ENCODE measurements at places on chromosomes 6 and 20.

DNA sequence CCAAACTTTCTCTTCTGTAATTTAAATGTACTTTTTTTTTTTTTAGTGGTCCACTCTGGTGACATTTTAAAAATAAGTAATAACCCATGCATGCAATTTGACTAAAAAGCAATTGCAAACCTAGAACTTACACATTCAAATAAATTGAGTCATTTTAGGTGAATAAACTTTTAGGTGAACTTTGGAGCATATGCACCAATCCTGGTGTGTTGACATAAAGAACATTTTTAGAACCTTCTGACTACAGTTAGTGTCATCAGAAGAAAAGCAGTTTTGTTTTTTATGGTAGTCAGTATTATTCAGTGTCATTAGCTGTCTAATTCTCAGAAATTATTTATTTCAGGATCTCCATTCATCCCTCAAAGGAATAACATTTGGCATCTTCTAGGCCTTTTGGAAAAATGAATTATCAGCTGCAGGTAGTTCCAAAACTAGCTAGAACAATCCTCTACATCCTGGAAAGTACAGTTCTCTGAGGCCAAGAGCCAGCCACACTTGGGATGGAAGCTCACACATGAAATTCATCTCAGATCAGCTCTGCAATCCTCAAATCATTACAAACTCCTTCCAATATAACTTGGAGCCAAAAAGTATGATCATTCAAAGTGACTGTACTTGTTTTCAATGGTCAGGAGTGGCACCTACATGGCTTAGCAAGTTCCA lies 38.5 kb upstream of the SIM1 start:
- DNase-seq: no peak

- no peak for DNase-seq
Observed at GRCh38 chr6:36739947-36740817, 42.6 kb downstream of the RAB44 start.

GRCh38 chr6:37459981-37460800 lies 27.2 kb downstream of the CMTR1 start:
- no peak for DNase-seq

DNA sequence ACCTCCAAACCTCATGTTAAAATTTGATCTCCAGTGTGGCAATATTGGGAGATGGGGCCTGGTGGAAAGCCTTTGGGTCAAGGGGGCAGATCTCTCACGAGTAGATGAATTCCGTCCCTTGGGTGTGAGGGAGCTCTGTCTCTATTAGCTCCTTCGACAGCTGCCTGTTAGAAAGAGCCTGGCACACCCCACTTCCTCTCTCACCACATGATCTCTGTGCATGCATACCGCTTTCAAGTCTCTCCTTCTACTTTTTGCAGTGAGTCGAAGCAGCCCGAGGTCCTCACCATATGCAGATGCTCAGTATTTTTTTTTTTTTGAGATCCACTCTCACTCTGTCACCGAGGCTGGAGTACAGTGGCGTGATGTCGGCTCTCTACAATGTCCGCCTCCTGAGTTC lies 176.9 kb downstream of the SYNDIG1 start:
- DNase-seq: no peak

- no peak for DNase-seq
Observed at GRCh38 chr6:6584310-6585002, 4.1 kb upstream of the LY86 start.

- DNase-seq: no peak
Observed at GRCh38 chr20:49281913-49282467, 4.1 kb upstream of the ZNFX1 start.

- DNase-seq: peak; percentile 62
Observed at GRCh38 chr6:5398530-5398929, 137.2 kb downstream of the FARS2 start.

DNA sequence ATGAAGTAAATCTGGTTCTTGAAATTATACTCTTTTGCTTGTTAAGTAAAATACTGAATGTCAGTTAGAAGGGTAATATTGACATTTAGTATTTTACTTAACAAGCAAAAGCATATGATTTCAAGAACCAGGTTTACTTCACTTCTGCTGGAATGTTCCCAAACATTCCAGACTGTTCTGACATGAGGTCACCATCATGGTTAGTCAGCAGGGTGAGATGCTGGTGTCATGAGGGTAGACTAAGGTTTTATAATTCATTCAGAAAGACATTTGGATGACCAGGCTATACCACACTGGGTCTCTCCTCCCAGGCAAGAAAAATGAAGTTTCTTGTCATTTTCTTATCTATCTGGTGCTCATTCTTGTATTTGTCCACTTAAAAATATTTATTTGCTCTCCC lies 414.4 kb upstream of the MMS22L start:
- DNase-seq: peak; percentile 14

GRCh38 chr20:19026901-19027644 lies 185.4 kb upstream of the SLC24A3 start:
- DNase-seq: no peak

DNA sequence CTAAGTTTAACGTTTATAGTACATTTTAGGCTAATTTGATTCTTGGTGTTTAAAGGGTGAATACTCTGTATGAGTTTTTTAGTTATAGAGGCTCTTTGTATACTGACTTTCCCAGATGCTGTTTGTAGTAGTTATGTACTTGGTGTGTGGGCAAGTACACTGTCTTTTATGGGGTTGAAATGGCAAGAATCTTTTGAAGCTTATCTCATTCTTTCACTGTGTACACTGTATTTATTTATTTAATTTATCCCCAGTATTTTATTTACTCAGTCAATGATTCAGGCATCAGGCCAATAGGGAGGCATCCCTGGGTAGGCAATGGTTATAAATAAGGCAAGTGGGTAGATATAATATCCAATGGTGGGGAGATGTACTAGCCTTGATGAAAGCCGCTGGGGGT lies 277.0 kb upstream of the PTCHD4 start:
- no peak for DNase-seq

GRCh38 chr20:49669601-49670189 lies 44.0 kb downstream of the B4GALT5 start:
- no peak for DNase-seq

DNA sequence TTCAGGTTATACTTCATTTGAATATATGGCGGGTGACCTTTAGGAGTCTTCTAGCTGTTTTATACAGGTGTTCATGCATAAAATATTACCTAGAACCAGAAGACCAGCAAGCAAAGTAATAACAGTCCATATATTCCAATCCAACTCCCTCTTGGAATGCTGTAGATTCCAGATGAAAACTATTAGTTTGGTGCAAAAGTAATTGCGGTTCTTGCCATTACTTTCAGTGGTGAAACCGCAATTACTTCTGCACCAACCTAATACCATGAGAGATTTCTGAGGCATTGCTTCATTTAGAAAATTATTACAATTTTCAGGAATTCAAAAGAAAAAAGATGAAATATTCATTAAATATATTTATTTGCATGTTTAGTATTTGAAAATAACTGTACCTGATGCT lies 62.6 kb downstream of the FAM83B start:
- no peak for DNase-seq

DNA sequence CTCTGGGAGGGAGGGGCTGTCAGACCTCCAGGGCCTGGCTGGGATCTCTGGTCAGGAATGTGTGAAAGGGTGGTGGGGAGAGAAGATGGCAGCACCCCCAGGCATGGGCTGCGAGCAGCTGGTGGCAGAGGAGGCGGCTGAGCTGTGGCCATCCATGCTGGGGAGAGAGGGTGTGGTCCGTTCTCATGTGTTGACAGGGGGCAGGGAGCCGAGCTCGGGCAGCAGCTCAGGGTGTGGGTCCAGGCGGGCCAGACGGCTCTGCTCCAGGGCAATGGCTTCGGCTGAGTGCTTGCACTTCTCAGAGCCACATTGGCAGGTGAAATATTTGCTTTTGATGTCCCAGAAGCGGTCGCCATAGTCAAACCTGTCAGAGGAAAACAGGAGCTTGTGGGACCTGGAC lies 1.1 kb upstream of the SLC44A4 start:
- no peak for DNase-seq

DNA sequence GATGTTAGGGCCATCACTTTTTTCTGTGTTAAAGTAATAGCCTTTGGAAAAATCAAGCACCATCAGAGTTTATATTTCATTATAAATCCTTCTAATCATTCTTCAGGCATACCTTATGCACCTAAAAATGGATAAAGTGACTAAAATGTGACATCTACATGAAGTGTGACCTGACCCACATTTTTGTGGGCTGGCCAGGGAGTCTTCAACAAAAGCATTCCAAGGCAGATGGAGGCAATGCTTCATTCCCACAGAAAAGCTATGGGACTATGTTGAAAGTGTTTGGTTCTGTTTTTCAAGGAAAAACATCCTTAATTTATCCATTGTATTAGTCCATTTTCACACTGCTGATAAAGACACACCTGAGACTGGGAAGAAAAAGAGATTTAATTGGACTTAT lies 58.8 kb upstream of the LTV1 start:
- DNase-seq: no peak

- DNase-seq: peak; percentile 49
Observed at GRCh38 chr20:8305449-8305978, 173.4 kb downstream of the PLCB1 start.
